Hematopoietic multipotent progenitor cell treated with erythropoietin and hydrocortisone succinate and interleukin-3 and kit ligand, for 17 days (in vitro differentiated cells): ENCODE measurements at places on chromosomes 1 and 21.
A peak's percentile ranks its signal among the peaks of the same experiment; 100 is the strongest.

DNA sequence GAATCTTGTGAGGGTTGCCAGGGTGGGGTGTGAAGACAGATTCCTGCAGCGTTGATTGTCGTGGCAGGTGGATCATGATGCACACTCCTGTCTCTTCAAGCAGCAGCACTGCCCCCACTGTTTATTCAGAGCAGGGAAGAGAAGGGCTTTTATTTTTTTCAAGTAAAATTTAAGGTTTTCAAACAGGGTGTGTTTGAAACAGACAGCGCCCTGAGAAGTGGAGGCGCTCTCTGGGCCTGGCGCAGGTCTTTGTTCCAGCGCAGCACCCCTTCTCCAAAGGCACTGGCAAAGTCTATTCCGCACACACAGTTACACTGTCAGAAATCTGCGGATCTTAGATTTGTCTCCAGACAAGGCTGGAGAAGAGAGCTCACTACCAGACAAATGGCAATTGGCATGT lies 7.0 kb downstream of the C1orf53 start:
- DNase-seq, result no peak

DNA sequence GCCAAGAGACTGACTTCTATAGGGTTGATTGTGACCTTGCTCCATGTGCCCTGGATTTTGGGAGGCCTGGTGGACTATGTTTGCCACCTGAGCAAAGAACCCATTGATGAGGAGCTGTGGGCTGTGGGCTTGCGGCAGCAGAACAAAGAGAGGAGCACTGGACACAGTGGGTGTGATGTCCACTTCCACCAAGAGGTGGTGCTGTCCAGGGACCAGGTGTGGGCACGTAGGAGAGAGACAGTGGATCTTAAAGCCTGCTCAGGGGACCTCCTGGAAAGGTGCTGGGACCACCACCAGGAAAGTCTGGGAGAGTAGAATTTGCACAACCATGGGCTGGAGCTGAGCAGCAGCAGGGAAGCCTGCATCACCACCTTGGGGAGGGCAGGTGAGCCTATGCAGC lies 106.7 kb upstream of the ETS2 start:
- no peak for DNase-seq

DNA sequence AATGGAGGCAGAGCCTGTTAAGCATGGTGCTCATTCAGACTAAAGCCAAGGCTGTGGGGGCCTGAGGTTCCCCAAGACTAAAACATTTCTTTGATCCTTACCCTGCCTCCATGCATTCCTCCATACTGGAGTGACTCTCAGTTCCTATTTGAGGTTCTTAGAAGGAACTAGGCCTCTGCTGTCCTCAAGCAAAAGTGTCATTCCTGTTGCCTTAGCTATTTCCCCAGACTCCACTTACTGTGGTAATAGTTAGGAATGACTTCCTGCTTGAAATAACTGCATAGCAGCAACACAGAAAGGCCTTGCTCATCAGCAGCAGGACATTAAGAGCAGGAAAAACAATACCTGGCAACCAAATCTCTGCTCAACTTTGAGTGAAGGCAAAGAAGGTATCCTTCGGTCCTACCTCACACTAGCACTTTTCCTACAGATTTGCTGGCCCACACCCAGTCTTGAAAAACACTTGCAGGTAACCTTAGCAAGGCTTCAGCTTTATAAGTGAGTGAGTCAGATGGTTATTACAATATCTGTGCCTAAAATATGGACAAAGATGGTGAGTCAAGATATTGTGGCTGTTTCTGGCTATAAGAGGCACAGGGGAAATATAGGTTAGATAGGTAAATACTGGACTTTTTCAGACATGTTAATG lies 14.8 kb downstream of the LRRC41 start:
- no peak for DNase-seq

DNA sequence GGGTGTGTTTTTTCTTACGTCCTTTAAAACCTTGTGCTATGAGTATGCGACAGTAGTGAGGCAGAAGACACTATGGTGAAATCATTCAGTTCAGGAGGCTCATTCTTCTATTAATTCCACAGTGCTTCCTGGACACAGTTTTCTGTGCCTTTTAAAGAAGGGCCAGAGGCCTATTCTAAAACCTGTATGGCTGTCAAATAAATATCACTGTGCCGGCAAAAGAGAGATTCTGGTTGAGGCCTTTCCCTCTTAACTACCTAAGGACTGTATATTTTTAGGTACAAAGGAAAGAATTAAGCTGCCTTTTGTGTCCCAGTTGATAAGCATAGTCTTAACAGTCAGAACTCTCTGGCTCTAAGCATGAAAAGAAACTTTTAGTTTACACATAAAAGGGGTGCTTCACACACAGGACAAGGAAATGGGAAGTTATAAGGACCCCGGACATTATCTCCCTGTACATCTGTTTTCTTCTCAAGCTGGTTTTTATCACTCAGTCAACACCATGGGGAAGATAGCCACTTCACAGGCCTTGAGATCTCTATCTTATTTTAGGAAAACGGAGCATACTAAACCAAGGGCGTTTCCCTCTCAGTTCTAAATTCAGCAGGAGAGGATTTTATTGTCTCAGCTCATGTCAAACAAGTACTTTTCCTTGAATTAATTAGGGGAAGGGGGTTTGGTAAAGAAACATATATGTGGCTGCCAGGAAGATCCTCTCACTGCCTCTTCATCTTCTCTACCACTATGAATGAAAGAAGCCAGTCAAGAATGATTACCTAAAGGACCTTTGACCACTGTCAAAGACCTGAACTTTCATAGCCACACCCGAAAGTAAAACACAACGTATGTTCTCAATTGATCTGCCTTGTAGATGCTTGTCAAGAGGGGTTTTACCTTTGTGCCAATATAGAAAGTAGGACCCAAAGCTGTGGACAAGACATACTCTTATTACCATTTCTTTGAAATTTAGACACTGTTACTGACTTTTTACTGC lies 71.4 kb upstream of the HSPA13 start:
- peak; percentile 23 for DNase-seq

DNA sequence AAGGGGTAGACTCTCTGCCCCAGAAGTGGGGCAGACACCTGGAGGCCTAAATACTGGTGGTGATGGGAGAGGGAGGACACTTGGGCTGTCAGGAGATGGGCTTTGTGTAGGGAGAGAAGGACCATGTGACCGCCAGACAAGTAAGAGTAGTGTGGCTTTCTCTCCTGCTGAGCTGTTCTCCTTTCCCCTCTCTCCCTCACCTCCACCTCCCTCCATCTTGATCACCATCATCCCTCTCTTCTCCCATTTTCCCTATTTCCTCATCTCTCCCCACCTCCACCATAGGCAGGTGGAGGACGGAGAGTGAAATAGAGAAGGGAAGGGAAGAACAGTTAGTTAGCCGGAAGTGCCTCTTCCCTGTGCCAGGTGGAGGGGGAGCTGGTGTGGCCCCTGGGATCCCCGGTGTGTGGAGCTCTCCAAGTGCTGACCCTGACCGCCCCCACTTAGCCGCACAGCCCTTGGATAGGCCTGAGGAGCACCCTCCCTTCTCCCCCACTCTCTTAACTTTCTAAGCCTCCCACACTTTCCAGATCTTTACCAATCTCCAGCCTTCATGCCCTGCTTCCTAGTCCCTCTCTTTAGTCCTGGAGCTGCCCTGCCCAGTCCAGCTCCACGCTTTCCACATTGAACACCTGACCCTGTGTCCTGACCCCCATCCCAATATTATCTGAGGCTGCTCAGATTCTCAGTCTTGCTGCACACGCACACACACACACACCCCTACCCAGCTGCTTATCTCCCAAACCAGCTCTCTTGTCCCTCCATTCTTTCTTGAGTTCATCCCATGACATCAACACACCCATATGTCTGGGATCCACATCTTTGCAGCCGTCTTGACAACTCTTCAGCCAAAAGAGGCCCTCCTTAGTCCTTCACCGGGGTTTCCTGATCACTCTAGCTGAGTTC lies 1.5 kb downstream of the CELF3 start:
- DNase-seq, result peak; percentile 49

- DNase-seq, result no peak
Observed at GRCh38 chr1:23376890-23377811, 7.5 kb upstream of the ZNF436 start.

GRCh38 chr1:19750101-19750881 lies 49.4 kb downstream of the TMCO4 start:
- DNase-seq, result no peak

GRCh38 chr1:208864366-208864965 lies 620.3 kb upstream of the PLXNA2 start:
- no peak for DNase-seq

DNA sequence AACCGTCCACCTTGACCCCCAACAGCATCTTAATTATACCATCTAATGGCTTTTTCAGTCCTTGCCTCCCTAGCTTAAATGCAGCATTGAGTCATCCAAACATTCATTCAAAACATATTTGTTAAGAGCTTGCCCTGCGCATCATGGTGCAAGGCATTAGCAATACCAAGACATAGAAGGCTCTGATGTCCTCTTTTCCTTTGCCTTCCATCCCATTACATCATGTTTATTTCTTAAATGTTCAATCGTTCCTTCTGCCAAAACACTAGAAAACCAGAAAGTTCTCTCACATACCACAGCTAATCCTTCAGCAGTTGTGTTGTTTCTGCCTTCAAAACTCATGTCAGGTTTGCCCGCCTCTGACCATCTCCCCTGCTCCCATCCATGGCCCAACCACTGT lies 29.8 kb upstream of the VTCN1 start:
- DNase-seq, result no peak

- no peak for DNase-seq
Observed at GRCh38 chr1:23791516-23792047, 637 bp downstream of the LYPLA2 start.

GRCh38 chr1:110525249-110525595 lies 6.2 kb upstream of the KCNA10 start:
- DNase-seq, result no peak
